ENCODE measurements at places on chromosomes 3 and 15.

GRCh38 chr3:34742151-34742550 lies 897.2 kb upstream of the ARPP21 start:
- DNase-seq, result no peak
- H3K27ac ChIP-seq, result no peak overlapping the region
- no peaks in the 10 kb centered on the region for H3K27me3 ChIP-seq
- no peak overlapping the region for H3K4me3 ChIP-seq

GRCh38 chr3:101888653-101889052 lies 39.3 kb downstream of the NFKBIZ start:
- no peak overlapping the region for H3K27ac ChIP-seq
- H3K27me3 ChIP-seq, result no peaks in the 10 kb centered on the region
- no peaks in the 10 kb centered on the region for H3K4me1 ChIP-seq
- H3K4me3 ChIP-seq, result no peak overlapping the region

DNA sequence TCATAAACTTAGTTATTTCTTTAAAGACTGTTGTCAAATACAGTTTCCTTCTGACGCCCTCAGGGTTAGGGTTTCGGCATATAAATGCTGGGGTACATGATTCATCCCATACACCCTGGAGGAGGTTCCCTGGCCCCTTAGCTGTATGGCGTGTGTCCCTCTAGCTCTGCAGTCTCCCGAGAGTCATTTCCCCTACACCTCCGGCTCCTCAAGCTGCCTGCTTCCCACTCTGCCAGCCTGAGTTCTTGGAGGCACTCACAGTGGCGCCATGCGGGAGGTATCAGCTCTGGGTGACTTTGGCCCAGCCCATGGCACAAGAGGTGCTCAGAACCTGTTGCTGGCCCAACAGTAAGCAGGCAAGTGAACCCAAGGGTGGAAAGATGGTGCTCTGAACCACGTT lies 70.2 kb upstream of the TRPM1 start:
- no peaks in the 10 kb centered on the region for H3K36me3 ChIP-seq
- H3K4me3 ChIP-seq, result no peak overlapping the region
- no peak overlapping the region for H3K27ac ChIP-seq

- no peaks in the 10 kb centered on the region for H3K4me1 ChIP-seq
- no peak for DNase-seq
- H3K27me3 ChIP-seq, result no peaks in the 10 kb centered on the region
- H3K27ac ChIP-seq, result no peak overlapping the region
- H3K4me3 ChIP-seq, result no peak overlapping the region
These were observed 2.5 kb upstream of the FBN1 start for GRCh38 chr15:48647962-48648361.

GRCh38 chr3:191290311-191291025 lies 38.7 kb upstream of the CCDC50 start:
- no peak for DNase-seq
- no peak overlapping the region for H3K27ac ChIP-seq

Measured in T-cell (primary cell).